ENCODE measurements at places on chromosomes 3 and 15.
A peak's percentile ranks its signal among the peaks of the same experiment; 100 is the strongest.

- DNase-seq, result no peak
These were observed 9.4 kb downstream of the ITPKA start for GRCh38 chr15:41502795-41503668.

- no peak for DNase-seq
These were observed 148.3 kb downstream of the RBMS3 start for GRCh38 chr3:29429055-29429679.

DNA sequence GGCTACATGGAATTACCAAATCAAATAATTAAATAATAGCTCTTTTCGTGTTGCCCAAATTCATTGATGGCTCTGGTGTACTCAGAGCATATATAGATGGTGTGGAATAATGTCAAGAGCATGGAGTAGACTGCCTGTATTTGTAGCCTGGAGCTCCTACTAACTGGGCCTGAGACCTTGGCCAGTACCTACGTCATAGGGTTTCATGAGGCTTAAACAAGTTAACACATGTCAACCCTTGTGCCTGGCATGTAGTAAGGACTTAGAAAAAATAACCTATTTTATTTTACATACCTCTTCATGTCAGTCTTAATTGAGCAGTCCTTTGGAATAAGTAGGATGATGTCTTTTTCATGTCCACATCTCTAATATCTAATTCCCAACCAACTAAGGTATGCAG, 223.7 kb upstream of the DPH6 start:
- DNase-seq, result no peak

DNA sequence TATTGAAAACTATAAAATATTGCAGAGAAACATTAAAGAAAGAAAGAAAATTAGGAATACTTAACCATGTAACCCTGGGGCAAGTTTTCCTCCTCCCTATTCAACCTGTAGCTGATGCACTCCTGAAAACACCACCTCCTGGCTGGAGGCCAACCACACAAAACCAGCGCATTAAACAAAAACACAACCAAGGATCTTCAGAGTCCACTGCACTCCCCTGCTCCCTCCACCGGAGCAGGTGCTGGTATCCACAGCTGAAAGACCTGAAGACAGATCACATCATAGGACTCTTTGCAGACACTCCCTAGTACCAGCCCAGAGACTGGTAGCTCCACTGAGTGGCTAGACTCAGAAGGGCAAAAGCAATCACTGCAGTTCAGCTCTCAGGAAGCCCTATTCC, 13.6 kb upstream of the ADAMTS17 start:
- DNase-seq, result no peak

DNA sequence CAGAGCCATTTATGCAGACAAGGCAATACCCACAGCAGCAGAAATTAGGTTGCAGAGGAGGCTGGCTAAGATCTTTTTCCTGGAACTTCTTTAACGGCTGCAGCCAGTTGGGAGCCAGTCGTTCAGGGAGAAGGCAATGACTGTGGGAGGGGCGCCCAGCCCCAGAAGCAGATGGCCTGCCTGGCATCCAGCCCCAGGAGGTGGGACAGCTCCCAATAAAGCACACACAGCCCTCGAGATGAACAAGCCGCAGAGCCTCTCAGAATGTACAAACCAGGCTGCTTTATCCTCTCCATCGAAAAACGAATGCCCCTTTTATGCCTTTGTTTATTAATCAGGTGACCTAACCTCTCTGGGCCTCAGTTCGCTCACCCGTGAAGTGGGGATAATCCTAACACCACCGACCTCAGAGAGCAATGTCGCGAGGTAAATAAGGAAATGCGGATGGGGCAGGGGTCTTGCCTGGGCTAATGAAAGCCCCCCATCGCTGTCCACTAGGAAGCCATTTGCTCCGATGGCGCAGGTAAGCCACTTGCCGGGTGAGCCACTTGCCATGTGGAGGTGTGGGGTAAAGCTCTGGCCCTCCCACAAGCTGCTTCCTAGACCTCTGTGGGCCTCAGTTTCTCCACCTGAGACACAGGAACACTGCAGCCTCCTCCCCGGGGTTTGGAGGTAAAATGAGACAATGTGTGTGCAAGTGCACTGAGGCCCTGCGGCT, 35.8 kb downstream of the MGLL start:
- no peak for DNase-seq

- no peak for DNase-seq
These were observed 15.3 kb upstream of the CCNDBP1 start for GRCh38 chr15:43169888-43170287.

DNA sequence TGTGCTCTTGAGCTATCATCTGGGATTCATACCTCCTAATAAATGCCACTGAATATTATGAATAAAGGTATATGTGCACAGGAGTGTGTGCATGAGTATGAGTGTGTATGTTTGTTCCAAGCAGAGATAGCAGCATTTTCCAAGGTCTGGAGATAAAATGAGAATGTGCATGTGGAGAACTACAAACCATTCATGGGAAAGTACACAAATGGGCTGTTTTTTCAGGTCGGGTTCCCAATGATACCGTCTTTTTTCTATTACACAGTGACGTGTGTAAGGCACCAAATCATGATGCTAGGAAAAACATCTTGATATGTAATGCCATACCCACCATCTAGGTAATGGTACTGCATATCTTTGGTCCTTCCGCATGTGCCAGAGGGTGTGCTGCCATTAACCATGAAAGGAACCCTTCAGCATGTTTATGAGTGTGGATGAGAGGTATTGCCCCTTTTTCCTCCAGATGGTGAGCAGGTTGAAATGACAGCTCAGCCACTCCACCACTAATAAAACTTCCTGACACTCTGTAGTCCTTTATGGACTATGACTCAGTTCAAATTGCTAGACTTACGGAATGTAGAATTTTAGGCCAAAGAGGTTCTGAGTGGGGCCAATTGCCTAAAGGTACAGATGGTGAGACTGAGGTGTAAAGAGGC, 36.4 kb upstream of the COPB2 start:
- no peak for DNase-seq

DNA sequence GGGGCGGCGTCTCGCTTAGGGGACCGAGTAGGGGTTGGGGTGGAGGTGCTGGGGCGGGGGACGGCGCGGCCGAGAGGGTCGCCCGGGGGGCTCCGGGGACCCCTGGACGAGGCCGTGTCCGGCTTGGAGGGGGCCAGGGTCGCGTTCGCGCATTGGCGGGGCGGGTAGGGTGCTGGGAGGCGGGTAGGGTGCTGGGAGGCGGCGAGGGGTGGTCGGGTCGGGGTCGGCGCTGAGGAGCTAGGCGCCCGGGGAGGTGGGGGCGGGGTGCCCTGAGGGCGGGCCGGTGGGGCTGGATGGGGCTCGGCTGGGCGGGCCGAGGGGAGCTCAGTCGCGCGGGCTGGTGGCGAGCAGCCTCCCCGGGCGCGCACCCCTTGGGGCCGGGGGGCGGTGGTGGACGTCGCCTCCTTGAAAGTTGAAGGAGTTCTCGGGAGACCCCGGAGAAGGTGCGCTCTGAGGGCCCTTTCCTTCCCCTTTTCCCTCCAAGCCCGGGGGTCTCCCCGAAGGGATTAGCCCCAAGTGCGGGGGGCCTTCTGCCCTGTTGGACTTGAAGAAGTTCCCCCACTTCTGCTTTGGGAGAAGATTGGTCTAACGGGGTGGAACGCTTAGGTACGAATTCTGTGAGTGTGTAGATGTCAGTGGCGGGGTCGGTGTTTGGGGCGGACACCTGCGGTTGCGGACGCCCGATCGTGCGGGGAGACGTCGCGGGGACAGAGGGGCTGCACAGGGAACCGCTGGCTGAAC, 543 bp downstream of the MEF2A start:
- DNase-seq, result no peak

DNA sequence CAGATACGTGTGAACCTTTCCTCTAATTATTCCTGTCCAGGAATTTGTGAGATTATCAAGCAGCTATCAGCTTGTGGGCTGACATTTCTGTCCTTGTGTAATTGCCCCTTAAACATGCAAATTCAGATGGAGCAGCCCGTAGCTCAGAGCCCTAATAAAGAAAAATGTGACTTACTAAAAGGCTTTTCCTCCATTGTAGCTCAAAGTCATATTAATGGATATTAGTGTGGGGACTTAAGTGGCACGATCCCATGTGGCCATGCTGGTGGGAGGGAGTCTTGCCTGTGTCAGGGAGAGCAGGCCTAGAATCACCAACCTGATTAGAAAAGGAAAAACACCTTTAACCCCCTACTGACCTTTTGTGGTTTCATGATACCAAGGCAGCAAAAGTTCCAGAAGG, 399.2 kb downstream of the LRTM1 start:
- DNase-seq, result no peak

DNA sequence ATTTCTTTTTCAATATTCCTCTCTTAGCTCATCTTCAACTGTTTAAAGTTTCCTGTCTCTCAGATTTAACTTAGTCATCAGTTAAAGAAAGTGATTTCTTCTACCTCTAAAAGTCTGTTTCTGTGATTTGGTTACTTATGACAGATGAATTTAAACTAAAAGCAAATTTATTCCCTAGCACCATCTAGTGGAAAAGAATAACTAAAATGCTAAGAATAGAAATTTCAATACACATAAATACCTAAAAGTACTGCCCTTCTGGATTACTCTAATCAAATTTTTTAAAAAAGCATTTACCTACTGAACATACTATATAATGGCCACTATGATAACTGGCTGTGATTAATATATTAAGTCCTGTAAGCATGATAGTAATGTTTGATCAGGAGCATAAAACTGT, 14.0 kb upstream of the ZCWPW2 start:
- no peak for DNase-seq

DNA sequence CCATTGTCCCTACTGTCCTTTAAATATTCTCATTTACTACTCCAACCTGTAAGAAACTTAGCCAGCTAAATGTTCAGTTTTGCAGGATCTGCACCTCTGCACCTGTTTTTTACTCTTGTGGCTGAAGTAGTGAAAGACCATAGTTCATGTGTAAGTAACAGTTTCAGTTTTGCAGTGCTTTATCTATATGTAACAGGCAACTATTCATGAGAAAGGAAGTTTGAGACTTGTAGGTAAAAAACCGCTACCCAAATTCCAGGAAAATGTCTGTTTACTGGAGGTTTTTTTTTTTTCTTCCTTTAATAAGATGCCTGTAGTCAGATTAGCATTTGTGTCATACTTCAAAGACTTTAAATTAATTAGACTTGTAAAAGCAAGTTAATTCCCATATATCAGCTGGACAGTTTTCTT, 25.4 kb upstream of the MBNL1 start:
- no peak for DNase-seq

- peak; percentile 28 for DNase-seq
These were observed 82.1 kb downstream of the FILIP1L start for GRCh38 chr3:100032243-100032642.

GRCh38 chr15:71792521-71792920, 17.8 kb upstream of the NR2E3 start:
- peak; percentile 36 for DNase-seq

DNA sequence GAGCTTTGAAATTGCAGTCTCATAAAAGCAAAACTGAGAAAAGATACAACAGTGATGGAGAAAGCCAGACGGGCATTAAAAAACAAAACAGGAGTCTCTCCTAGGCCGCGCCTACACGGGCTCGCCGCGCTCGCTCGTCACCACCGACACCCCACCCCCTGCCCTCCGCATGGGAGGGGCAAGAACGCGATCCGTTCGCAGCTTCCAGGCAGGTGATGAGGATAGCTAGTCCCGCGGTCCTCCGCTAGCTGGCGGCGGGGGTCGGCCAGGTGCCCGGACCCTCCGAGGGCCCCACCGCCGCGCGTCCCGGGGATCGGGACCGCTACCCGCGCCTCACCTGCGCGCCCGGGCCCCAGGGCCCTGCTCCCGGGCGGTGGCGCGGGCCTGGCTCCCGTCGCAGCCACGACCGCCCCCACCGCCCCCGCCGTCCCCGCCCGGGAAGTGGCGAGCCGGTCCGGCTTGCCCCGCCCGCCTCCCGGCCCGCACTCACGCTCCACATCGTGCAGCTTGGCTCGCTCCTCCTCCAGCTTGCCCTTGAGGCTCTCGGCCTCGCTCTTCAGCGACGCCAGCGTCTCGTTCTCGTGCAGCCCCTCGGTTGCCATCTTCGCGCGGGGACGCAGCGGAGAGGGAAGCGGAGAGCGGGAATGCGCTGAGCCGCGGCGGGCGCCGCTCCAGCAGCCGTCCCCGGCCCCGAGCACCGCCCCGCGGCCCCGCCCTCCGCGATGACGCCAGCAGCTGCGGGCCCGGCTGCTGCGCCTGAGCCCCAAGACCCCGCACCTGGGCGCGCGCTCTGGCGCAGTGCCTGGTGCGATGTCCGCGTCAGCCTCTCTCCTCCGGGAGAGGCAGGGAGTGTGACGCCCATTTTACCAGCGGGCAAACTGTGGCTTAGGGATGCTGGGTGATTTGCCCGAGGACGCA, 11.7 kb downstream of the GNB5 start:
- peak; percentile 82 for DNase-seq

- DNase-seq, result no peak
These were observed 672 bp downstream of the NEDD4 start for GRCh38 chr15:55992769-55993110.

DNA sequence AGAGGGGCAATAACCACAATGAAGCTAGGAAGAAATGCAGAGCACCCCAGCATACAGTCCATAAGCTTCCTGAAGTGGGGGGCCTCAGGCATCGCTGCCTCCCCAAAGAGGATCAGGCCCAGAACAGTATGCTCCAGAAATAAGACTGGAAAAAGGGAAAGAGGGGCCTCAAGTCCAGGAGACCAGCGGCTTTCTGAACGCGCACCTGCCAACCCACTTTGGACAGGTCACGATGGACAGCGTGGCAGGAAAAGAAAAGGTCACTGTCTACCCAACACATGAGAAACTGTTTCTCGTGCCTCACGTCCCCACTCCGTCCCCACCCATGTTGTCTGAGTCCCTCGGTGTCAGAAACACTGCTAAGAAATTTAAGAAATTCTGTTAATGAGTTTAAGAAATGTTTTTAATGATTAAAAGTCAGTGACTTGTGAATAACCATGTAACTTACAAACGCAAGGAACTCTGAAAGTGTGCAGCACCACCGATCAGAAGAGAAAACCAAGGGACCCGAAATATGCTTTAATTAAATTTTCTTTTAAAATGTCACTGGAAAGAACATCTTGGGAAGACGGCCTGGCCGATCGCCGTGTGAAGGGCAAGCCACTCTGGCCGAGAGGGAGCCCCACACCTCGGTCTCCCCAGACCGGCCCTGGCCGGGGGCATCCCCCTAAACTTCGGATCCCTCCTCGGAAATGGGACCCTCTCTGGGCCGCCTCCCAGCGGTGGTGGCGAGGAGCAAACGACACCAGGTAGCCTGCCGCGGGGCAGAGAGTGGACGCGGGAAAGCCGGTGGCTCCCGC, 1.7 kb upstream of the PPARG start:
- DNase-seq, result no peak

DNA sequence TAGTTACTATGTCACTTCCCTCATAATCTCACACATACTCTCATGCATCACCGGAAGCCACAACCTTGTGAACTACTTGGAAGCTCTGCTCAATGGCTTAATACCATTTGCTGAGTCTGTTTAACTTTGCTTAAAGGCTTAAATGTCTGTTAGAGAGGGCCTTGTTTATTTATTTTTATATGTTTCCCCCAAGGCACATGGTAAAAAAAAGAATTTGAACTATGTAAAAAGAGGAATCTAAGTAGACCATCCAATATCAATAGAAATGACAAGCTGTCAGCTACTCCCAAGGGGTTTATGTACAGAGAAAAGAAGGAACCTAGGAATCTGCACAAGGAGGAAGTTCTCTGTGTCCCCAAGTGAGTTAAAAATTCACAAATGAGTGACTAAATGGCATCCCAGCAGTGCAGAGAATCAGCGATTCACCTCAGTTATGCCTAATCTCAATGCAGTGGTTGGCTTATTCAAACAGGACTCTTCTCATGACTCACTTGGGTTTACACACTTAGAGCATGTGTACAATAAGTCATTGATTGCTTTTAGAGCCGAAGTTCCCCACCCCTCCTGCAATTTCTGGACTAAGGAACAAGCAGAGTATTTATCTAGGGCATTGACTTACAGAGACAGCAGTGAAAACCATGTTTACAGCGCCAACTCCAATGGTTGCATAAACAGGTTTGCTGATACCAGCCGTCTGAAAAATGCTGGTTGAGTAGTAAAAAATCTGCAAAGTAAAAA, 24.4 kb downstream of the SLC2A2 start:
- peak; percentile 77 for DNase-seq

Data from H4 (cell line).